ENCODE measurements at places on chromosomes 16 and 17.

- no peak for DNase-seq
Measured at GRCh38 chr17:76179496-76180467, 38.7 kb upstream of the FOXJ1 start.

DNA sequence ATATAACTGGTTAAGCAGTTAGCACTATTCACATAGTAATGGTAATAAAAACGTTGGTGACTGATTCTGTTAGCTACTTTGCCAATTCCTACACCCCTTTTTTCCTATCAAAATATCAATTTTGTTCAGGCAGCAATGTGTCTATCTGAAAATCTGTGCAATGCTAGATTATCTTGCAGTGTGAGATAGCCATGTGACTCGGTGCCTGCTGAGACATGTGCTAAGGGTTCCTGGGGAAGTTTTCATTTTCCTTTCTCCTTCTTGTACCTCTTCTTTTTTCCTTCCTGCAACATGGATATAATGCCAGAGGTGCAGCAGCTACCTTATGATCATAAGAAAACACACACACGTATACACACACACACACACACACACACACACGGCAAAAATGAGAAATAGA is 100.5 kb upstream of the SHISA6 start:
- DNase-seq: no peak

DNA sequence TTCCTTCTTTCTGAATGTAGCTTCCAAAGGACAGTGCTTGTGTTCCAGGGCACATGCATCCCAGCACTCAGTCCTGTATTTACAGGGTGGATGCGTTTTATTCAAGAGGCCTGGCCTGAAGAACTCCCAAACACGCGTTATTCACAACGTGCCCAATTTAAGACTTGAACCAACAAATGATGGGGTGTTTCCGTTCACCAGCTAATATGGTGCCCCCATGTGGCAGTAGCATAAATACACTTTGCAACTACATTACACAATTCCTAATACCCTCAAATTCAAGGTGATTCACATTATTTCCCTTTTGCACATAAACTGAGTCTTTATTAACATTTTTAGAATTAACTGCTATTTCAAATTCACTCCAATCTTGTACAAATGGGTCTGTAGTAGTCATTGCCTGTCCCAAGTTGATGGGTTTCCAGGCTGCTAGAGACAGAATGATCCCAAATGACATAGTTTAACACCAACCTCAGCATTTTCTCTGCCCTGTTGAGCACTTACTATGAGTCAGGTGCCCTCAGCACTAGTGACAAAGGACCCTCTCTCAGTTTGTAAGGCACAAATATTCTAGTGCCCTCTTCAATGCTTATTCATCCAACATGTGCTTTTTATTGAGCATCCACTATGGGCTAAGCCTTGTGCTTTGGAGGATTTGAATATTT is 26.9 kb downstream of the HSD17B2 start:
- no peak for DNase-seq

DNA sequence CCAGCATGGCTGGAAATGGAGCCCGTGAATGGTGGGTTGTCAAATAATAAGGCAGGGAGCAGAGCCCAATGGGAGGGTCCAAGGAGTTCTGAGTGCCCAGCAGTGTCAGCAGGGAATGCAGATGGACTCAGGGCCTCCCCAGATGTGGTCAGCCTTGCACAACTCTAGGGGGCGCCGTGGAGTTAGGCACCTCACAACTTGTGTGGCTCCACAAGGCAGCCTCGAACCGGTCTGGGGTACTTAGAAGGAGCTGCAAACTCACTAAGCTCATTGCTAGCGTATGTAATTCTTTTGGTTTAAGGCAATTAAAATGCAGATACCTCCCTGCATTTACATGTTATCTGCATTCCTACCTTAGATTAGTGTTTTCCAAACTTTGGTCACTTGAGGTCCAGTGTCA is 18.1 kb downstream of the IRF8 start:
- DNase-seq: no peak

GRCh38 chr16:47493381-47494337 is 32.5 kb downstream of the PHKB start:
- DNase-seq: no peak

- peak; percentile 75 for DNase-seq
Measured at GRCh38 chr17:80892019-80892855, 99.4 kb upstream of the CHMP6 start.
